Kidney (tissue), 22 donors: ENCODE measurements at places on chromosomes 6 and 20. TPM values are rescaled to one million over a fixed set of nuclear protein-coding genes. Genes with fewer than 3 reads are reported as not detected.

Gene SLA2
- total RNA-seq = 1.5 TPM

Gene PEX6
- total RNA-seq = 22.6 TPM

Gene ADAM33
- total RNA-seq = 4.3 TPM

DNA sequence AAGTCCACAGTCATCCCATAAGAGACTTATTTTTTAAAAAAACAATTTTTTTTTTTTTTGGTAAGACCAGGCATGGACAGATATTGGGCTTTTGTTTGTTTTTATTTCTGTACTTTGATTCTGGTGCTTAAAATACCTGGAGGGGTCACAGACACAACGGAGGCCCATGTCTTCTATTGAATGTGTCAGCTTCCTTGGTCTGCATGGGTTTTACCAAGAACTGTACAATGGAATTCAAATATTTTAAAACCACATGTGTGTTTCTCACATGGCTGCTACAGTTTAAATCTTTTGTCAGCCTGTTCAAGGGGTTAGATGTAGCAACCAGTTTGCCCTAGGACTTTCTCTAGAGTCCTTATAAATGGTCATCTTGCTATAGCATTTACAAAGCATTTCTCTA lies 139.8 kb downstream of the SOX4 start:
- DNase-seq = no peak

Gene TPX2
- 1.4 TPM for total RNA-seq

- no peak for DNase-seq
Observed at GRCh38 chr6:9799582-9799981, 615.3 kb downstream of the TFAP2A start.

Gene COL21A1
- 3.1 TPM for total RNA-seq

Gene SLC35D3
- total RNA-seq = not detected

Gene VNN1
- total RNA-seq = 7.5 TPM

- peak; percentile 43 for DNase-seq
Observed at GRCh38 chr6:22149096-22149495, 147.7 kb downstream of the PRL start.

- no peak for DNase-seq
Observed at GRCh38 chr6:45441851-45442453, 64.2 kb upstream of the SUPT3H start.

Gene UBE2J1
- total RNA-seq = 47.3 TPM
